Activated CD4-positive, alpha-beta T cell treated with anti-CD3 and anti-CD28 coated beads, Interleukin-2, amount 50 U/mL, for 4 hours (primary cell): ENCODE measurements at places on chromosomes 7 and 10.

DNA sequence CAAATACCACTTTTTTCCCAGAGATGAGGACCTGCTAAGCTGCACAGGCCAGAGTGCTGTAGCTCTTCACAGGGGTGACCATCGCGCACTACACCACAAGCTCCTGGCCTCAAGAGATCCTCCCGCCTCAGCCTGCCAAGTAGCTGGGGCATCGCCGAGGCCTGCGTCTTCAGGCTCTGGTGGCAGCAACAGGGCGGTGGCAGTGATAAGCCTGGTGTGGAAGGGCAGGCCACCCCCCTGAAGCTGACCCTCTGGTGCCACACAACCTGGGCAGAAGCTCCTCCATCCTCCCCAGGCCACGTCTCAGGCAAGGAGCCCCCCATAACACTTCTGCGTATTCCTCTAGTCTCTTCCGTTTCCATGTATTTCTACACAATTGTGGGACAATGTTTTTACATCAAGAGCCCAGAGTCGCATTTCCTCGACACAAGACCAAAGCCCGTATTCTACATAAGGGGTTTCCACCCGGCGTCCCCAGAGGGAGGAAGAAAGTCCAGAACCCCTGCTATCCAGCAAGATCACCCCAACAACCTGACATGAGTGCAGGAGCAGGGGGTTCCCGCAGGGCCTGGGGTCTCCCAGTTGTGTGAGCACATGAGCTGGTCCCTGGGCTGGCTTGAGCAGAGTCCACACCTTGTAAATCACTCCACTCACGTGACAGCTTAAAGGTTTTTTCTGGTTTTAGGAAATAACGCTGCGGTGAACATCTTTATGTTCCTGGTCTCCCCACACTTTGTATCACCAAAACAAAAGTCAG lies 37.6 kb upstream of the NCAPG2 start:
- no peak for DNase-seq

DNA sequence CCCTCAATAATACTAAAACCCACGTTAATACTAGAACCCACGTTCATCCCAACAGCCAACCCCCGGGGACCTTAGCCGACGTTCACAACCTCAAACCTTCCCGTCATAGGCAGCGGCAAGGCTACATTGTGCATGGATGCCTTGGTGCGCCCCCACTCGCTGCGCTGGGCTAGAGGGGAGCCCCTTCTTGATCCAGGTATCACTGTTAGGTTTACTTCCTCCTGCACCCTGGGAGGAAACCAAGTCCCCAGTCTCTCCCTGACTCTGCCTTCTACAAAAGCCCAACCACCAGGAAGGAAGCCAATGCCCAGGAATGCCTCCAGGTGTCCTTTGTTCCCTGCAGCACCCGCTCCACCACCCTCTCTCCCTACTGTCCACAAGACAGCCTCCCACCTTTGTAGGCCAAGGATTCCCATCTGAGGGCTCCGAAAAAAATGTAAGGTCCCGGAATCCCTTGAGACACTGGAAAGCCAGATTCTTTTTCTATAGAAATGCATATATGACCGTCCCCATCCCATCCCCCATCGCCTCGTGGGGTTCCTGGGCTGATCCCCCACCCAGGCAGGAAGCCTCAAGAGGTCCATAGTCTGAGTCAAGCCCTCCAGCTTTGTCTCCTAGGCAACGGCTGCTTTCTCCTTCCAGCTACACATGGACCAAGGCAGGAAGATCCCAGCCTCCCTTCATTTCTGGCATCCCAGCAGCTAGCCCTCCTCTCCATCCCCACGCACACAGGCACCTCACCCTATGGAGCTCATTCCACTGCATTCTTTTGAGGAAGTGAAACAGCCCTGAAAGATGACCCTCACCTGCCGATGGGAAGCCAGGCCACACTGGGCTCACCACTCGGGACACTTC lies 25.2 kb downstream of the CTBP2 start:
- DNase-seq, result no peak

- DNase-seq, result no peak
Measured at GRCh38 chr10:43340619-43341018, 30.8 kb upstream of the FXYD4 start.

- DNase-seq, result no peak
Measured at GRCh38 chr7:149690688-149691446, 82.5 kb downstream of the ZNF467 start.

DNA sequence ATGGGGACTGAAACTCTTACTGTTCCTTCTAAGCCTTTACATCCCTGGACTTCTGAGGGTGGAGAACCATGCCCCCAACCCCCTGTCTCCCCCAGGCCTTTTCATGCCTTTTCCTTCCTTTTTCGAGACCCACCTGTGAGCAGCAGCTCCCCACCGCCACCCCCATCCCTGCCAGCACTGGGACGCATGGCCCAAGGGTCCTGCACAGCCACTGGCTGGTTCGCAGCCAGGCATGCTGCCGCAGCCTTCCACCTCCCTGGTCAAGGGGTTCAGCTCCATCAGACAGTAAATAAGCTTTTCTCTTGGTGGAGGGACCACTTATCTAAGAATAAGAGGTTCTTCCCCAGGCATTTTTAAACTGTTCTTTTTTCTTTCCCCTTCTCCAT lies 584.4 kb downstream of the GRM8 start:
- no peak for DNase-seq

DNA sequence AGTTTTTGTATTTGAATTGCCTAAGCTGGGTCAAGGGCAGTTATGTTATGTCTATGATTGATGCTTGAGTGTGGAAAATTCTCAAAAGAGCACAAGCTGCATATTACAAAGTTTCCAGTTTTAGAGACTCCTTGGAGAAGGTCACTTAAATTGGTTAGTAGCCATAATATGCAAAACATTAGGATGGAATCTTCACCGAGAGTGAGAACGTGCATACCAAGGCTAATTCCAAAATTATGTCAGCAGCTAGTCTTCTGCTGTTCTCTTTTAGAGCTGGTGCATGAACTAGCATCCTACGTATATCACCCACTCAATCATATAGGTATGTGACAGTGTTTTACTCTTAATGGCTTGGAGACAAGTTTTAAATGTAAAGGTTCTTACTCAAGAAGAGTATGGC lies 49.2 kb downstream of the MKX start:
- no peak for DNase-seq

GRCh38 chr7:16743236-16743635 lies 10.3 kb upstream of the TSPAN13 start:
- DNase-seq, result no peak

GRCh38 chr10:29583674-29584073 lies 51.1 kb downstream of the SVIL start:
- DNase-seq, result no peak

- DNase-seq, result no peak
Measured at GRCh38 chr10:29389935-29390334, 101.1 kb downstream of the LYZL1 start.

DNA sequence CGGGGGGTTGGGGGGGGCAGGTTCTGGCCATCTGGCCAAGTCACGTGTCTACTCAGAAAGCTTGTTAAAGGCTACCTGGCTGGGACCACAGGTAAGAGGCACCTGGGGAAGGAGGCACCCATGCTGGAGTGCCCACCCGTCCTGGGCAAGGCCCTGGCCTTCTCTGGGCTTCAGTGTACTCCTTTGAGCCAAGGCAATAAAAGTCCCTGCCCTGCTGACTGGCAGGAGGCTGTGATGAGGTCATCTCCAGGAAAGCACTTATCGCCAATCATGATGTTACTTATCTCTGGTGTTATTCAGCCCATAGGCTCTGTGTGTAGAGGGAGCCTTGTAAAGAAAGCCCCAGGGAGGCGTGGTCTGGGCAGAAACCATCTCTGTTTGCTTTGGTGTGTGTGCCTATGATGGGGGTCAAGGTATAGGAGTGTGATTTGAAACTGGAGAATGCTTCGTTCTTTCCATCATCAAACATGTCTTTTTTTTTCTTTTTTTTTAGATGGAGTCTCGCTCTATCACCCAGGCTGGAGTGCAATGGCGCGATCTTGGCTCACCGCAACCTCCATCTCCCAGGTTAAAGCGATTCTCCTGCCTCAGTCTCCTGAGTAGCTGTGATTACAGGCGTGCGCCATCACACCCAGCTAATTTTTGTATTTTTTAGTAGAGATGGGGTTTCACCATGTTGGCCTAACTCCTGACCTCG lies 2.5 kb upstream of the CLDN4 start:
- no peak for DNase-seq

GRCh38 chr7:154837622-154838021 lies 165.3 kb downstream of the PAXIP1 start:
- DNase-seq, result no peak

- no peak for DNase-seq
Measured at GRCh38 chr7:135147341-135147898, 452 bp upstream of the TMEM140 start.

GRCh38 chr7:28685644-28686417 lies 272.3 kb downstream of the TRIL start:
- no peak for DNase-seq

GRCh38 chr7:91249506-91250233 lies 14.6 kb upstream of the FZD1 start:
- no peak for DNase-seq

DNA sequence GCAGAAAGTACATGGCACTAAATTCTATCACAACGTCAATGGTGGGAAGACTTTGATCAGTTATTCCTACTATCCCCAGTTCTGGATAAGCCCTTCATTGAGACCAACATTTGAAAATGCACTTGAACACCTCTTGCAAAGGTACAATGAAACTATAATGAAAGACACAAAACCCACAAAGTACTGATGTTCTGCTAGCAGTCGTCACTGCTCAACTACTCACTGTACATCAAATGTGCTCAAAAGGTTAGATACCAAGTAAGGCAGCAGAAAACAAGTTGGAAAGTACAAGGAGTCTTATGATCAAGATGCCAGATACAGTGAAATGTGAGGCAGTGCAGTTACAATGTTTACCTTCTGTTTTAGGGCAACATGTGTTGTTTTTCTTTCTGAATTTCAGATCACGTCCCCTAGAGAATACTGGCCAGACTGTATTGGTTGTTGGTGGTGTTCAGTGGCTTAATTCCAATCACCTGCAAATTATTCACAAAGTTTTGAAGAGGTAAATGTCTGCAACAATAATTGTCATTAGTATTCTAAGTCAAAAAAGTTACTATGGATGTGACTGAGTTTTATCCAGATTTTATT lies 62.4 kb upstream of the WNT16 start:
- no peak for DNase-seq

DNA sequence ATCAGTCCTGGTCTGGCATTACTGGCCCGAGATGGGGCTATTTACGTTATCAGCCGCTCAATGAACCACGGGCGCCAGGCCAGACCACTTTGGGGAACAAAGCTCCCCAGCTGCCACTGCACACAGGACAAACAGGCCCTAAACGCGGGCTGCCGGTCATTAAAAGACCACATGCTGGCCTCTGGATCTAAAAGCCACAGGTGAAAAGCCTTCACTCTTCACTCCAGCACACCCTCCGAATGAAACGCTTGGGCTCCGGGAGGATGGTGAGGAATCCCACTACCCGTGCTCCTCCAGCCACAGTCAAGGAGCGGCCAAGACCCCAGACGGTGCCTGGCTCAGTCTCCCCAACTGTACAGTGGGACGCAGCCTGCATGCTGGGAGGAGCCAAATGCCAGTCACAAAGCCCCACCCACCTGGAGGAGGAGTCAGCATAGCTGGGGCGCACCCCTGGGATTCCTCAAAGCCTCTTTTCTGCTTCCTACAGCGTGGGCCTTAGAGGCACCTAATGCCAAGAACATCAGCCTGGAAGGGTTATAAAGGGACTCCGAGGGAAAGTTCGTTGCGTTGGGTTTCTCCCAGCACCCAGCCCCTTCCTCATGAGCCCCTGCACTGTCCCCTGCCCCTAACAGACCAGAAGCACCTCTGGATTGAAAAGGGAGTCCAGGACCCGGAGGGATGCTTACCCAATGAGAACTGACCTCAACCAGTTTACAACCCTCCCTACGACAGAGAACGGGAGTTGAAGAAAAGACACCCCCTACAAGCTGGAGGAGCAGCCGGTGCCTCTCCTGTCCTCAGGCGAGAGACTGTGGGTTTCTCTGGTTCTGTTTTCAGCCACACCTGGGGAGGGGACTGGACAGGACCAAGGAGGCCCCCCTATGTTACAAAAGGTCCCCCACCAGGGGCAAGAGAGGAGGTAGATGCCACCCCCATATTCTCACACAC lies 4.7 kb downstream of the PDGFA start:
- no peak for DNase-seq

- no peak for DNase-seq
Measured at GRCh38 chr10:17821893-17822292, 12.7 kb downstream of the MRC1 start.

GRCh38 chr7:70325509-70326101 lies 727.3 kb downstream of the AUTS2 start:
- DNase-seq, result no peak

DNA sequence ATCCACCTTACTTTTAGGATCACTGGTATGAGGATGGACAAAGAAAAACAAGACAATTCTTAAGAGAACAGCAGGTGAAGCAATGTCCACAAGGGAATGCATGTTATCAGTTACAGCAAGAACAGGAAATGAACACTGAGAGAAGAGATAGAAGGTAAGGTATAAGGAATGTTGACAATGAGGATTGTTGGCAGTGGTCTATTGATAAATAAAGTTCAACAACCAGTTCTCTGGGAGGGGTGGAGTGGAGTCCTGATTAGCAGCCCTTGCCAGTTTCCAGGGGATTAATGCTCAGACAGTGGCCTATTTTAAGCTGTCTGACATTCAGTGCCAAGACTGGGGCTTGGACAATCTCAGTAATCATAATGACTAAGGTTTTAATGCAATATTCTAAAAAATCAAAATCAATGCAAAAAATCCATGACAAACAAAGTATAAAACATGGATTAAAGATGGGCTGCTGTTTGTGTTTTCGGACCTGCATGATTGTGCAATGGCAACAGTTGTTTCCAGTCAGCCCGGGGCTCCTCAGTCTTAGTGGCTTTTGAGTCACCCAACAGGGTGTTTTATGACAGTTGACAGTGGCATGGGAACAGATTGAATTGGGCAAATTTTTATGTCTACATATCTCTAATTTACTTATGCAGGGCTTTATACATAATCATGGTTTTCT lies 13.8 kb upstream of the AKR1B1 start:
- DNase-seq, result no peak

- DNase-seq, result no peak
Measured at GRCh38 chr7:13276977-13277376, 589.5 kb downstream of the ARL4A start.

DNA sequence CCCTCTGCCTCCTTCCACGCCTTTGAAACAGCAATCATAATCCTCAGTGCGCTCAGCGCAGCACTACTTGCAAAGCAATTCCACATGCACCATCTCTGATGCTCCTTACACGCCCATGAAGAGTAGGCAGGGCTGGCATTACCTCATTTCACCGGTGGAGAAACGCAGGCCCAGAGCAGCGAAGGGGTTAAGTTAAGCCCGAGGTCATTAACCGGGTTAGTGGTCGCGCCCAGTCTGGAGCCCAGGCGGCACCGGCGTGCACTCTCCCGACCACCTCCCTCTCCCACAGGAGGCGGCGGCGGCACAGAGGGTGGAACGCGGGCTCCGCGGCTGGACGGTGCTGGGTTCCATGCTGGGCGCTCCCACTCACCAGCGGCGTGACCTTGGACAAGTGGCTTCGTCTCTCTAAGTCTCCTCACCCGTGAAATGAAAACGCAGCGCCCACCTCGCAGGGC lies 515 bp downstream of the FASTK start:
- no peak for DNase-seq

- DNase-seq, result no peak
Measured at GRCh38 chr10:48550071-48550691, 54.7 kb downstream of the ARHGAP22 start.
